Activated B cell treated with CpG ODN at 0.5 μM for 24 hours (primary cell): ENCODE measurements at places on chromosomes 16 and 17.

GRCh38 chr17:19928299-19928698 lies 49.3 kb downstream of the AKAP10 start:
- no peak for DNase-seq

- DNase-seq = no peak
Observed at GRCh38 chr16:61892531-61892930, 143.7 kb downstream of the CDH8 start.

GRCh38 chr16:70440009-70440692 lies 1.3 kb upstream of the ST3GAL2 start:
- no peak for DNase-seq

GRCh38 chr16:77898671-77899211 lies 110.4 kb downstream of the VAT1L start:
- DNase-seq = no peak

DNA sequence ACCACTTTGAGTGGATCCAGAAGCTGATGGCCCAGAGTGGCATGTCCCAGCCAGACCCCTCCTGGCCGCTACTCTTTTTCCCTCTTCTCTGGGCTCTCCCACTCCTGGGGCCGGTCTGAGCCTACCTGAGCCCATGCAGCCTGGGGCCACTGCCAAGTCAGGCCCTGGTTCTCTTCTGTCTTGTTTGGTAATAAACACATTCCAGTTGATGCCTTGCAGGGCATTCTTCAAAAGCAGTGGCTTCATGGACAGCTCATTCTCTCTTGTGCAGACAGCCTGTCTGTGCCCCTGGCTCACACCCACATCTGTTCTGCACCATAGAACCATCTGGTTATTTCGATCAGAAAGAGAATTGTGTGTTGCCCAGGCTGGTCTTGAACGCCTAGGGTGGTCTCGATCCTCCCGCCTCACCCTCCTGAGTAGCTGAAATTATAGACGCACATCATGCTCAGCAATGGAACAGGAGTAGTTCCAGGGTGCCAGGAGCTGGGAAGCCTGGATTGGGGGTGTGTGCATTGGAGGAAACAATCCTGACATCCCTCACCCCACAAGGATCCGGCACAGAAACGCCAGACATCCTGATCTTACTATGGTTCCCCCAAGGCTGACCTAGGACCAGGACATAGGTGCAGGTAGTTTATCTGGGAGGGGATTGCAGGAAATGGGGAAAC lies 4.6 kb downstream of the PRSS21 start:
- no peak for DNase-seq

- no peak for DNase-seq
Observed at GRCh38 chr17:19371259-19372010, 6.9 kb upstream of the MAPK7 start.

DNA sequence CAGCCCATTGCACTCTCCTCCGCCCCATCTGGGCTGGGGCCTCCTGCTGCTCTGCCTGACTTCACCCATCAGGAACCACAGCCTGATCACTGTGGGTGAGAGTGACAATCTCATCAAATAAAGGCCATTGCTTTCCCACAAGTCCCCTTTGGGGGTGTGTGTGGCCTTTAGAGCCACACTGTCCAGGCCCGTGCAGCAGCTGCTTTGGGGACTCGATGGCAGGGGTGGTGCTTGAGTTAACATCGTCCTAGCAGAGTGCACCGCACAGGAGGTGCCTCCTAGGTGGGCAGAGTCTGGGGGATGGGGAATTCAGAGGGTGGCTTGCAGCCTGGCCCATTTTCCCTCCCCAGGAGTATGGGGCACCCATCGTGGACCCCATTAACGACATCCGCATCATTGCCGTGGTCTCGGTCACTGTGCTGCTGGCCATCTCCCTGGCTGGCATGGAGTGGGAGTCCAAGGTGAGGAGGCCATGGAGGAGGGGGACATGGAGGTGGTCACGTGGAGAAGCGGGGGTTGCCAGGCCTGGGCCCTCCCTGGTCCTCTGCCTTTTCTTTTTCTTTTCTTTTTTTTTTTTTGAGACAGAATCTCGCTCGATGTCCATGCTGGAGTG lies 5.4 kb downstream of the SLC12A3 start:
- no peak for DNase-seq

DNA sequence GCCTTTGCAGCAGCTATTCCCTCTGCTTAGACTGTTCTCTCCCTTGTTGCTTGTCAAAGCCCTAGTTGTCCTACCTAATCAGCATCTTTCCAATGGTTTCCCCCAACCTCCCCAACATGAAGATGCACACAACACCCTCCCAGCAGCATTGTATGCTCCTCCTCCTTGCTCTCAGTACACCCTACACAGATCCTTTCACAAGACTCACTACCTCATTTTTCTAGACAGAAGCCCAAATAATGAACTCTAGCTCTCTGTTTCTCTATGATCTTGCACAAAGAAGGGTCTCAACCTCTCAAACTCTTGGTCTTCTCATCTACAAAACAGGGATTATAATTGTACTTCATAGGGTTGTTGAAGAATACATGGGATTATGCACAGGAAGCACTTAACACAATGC lies 19.4 kb downstream of the PSME3IP1 start:
- no peak for DNase-seq

GRCh38 chr16:20948444-20948843 lies 47.9 kb downstream of the LYRM1 start:
- DNase-seq = no peak

DNA sequence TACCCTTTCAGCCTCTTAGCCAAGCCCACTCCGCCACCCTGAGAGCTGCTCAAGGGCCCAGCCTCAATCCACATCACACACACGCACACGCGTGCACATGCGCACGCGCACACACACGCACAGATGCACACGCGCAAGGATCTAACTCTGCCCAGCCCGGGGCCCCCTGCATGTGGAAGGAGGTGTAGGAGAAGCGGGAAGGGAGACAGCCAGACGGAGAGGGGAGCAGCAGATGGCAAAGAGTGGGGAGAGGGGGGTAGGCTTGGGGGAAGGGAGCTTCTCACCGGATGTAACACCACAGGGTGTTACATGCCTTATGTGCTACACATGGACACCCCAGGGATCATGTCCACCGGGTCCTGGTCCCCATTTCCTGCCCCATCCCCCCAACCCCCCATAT lies 15.3 kb downstream of the DLG4 start:
- no peak for DNase-seq

DNA sequence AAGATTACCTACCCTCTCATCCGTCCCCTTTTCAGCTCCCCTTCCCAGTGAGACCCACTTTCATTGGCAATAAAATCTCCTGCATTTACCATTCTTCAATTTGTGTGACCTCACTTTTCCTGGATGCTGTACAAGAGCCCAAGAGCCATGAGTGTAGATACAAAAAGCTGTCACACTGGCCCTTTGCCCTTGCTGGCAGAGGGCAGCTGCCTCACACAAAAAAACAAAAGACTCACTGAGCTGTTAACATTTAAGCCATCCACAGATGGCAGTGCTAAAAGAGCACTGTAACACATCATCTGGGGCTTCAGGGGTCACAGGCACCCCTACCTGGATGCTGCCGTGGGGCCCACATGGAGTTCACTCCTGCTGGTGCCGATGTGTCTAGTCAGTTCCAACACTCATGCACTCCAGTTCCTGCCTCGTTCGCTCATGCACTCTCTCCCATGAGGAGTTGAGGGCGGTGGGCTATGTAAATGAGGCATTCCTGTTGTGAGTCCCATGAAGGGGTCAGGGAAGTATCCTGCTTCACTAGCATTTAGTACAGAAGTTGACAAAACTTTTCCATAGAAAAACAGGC lies 123.1 kb downstream of the CA10 start:
- no peak for DNase-seq

DNA sequence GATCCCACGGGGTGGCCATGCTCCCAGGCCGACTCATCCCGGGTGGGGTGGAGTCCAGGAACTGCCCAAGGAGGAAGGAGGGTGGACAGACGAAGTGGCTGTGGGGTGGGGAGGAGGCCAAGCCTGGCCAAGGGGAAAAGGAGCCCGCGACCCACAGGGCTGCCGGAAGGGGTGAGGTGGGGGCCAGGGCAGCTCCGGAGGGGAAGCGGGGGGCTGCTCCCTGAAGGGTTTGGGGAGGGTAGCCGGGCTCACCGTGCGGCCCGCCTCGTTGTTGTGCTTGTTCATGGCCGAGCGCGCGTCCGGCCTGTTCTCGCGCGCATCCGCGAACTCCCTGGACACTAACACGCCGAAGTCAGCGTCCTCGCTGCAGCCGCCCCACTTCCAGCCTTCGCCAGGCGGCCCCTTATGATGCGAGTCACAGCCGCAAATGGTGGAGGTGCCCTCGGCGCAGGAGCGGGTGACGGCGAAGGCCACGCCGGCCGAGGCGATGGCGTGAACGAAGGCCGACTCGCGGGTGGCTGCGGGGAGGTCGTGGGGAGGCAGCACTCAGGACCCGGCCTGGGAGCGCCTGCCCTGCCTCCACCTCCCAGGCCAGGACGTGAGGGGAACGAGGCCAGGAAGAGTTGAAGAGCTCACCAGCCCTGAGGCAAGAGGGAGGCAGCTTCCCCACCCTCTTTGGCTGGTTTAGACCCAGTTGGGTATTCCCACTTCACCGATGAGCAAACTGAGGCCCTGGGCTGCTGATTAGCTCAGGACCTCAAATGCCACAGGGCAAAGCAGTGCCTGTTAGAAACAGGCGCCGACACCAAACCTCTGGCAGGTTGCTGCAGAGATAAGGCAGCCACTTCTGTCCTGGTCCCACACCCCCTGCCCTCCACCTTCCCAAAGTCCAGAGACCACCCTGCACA lies 48.7 kb downstream of the WNT3 start:
- no peak for DNase-seq

- DNase-seq = no peak
Observed at GRCh38 chr17:34366529-34367107, 3.6 kb upstream of the CCL1 start.

GRCh38 chr16:57150682-57151330 lies 35.0 kb downstream of the PSME3IP1 start:
- no peak for DNase-seq

GRCh38 chr16:51146256-51146924 lies 4.7 kb downstream of the SALL1 start:
- DNase-seq = no peak

- no peak for DNase-seq
Observed at GRCh38 chr17:72115781-72116525, 4.9 kb upstream of the SOX9 start.

DNA sequence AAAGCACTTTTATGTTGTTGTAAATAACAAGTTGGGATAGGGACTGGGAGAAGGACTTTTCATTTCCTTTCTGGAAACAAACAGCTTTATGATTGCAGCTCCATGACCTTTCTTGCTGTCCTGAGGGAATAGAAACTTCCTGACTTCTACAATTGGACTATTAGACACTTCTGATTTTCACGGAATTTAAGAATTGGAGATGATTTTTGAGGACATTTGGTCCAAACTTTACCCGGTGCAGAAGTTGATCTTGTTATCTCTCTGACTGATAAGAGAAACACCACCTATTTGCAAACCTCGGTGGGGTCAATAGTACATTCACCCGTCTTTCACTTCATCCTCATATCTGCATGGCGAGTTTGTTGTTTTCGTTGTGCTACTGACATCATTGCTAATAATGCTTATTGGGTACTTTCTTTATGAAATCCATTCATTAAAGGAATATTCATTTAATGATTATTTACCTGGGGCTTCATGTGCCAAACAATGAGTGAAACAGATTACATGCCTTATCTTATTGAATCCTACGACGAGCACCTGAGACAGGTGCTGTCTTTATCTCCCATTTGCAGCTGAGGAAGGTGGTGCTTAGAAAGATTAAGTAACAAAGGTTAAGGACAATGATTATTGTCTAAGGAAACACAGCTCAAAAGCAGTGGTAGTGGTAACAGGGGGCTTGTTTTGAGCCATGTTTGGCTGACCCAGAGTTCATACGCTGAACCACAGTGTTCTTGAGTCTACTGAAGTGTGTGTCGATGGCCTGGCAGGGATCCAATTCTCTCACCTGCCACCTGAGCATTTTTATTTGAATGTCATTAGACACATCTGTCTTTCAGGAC lies 176.9 kb upstream of the FAM20A start:
- no peak for DNase-seq

- DNase-seq = no peak
Observed at GRCh38 chr17:48843187-48843900, 12.5 kb downstream of the CALCOCO2 start.

DNA sequence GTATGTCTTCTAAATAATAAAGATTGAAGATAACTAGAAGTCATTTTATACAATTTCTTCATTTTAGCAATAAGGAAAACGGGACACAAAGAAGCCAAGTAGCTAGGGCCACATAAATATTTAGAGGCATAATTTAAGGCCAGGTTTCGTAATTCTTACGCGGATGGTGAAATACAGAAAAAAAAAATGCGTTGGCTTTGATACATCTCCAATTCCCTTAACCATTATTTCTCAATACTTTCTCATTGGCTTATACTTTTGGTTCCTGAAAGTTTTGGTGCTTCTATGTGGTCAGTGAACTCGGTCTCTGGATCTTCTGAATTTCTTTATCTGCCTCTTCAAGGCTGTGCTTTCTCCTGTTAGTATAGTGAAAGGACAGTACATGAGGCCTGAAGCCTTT lies 888.1 kb downstream of the KCNJ2 start:
- DNase-seq = no peak
